ENCODE measurements at places on chromosomes 1 and 21.

- DNase-seq = no peak
These were observed 34.2 kb downstream of the KCNQ4 start for GRCh38 chr1:40817791-40818263.

GRCh38 chr1:204455063-204455830 is 39.4 kb downstream of the PIK3C2B start:
- DNase-seq = no peak

GRCh38 chr1:151251656-151252470 is 2.7 kb upstream of the PSMD4 start:
- DNase-seq = peak; percentile 82

DNA sequence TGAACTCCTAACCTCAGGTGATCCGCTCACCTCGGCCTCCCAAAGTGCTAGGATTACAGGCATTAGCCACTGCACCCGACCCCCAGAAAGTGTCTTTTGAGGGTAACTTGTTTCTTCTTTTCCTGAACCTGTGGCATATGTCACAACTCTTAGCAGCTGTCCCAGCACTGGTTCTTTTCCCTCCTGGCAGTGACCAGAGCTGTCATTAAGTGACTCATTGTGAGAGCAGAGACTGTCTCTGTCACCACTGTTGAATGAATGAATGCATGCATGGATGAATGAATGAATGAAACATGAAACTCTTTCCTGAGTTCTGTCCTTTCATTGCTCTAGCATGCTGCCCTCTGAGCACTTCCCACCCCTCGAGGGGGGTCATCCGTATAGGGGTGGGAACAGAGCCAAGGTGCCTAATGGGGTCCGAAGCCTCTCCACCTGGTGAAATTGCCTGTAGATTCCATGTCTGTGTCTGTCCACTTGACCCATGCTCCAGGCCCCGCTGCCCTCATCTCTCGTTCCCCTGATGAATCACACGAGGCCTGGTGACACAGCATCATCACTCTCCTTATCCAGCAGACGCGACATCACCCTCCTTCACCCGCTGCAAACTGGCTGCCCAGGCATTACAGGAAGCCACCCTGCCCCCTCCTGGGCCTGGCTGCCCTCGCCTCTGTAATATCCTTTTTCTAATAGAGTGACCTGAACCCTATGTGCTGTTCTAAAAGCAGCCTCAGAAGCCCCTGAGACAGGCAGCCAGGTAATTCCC is 75.0 kb downstream of the IGSF21 start:
- DNase-seq = peak; percentile 62

Measured in DMS153 (cell line).